ENCODE measurements at places on chromosomes 16 and 17.

DNA sequence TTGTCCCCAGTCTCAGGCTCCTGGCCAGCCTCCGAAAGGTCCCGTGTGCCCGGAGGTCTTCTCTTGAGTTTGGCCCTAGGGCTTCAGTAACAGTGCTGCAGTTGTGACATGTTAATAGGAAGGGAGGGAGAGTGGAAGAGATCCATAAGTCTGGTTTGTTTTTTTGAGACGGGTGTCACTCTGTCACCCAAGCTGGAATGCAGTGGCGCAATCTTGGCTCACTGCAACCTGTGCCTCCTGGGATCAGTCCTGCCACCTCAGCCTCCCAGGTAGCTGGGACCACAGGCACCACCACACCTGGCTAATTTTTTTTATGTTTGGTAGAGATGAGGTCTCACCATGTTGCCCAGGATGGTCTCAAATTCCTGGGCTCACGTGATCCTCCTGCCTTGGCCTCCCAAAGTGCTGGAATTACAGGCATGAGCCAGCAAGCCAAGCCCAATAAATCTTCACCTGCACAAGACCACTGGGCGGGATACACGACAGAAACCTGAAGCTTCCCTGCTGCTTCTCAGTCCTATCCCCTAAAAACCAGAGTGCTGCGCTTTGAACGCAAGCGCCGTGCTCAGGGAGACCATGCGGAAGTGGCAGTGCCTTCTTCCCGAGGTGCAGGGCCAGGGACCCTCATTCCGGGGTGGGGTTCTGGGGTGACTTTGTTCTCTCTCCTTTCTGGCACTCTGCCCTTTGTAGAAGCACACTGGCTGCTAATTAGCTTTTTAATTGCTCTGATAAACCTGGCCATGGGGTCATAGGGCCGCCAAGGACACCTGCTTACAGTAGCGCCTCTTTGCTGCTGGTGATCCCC, 10.9 kb downstream of the TRAF7 start:
- no peak for DNase-seq

DNA sequence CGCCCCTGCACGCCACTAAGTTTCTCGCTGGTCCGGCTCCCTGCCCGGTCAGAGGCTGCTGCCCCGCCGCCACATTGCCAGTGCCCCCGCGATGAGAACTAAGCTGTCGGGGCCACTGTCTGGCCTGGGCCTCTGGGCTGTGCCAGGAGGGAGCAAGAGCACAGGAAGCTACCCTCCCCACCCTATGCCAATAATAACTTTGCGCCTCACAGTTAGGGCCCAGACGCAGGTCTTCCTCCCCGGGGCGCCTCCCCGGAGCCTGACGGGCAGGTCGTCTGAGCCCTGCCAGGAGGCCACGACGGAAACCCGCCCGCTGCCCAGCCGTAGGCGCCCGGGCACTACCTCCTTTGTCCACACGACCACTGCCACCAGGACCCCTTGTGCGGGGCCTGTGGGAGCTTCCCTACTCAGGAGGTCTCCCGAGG, 1.5 kb downstream of the ZFPM1 start:
- DNase-seq: no peak

DNA sequence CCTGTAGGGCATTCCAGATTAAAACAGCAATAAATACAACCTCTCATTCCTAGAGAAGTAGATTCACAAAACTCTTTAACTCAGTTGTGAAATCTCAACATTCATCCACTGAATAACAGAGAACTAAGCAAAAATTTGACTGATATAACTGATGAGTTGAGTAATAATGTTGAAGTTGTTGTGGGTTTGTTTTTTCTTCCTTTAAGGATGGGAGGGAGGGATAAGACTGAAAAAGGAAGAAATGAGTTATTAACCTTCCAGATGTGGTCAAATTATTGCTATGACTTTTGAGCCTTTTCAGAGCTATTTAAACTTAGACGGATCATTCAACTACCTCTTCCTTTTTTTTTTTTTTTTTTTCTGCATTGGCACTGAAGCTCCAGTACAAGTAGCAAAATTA, 38.6 kb downstream of the SKAP1 start:
- DNase-seq: no peak

DNA sequence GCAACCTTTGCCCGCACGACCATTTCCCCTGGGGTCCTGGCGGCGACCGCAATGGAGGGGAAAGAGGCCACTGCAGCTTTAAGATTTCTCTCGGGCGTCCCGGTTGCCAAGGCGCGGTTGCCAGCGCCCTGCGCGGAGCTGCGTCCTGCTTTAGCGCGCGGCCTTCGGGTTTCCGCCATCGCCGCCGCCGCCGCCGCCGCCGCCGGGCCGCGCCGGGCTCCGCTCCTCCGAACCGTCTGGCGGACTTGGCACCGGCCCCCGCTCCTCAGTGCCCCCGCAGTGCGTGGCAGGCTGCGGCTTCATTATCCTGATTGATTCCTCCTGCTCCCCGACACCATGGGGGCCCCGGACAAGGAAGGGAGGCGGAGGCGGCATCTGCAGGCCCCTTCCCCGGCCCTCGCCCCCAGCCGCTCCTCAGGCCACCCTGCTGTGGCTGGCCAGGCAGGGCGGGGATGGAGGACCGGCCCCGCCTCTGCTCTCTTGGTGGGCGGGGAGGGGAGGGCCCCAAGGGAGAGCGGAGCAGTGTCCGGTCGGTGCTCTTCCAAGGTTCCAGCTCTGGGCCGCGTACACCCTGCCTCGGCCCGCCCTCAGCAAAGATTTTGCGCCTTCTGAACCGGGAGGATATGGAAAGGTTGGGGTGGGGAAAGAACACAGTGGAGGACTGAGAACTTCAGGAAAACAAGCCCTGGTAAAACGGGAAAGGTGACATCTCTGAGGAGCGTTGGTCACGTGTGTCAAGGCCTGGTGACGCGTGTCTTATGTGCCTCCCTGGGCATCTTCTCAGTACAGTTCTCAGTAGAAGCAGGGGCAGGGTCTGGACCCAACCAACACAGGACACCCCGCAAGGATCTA, 34.0 kb downstream of the NEUROD2 start:
- DNase-seq: no peak

All from neuronal stem cell (in vitro differentiated cells).